ENCODE measurements at places on chromosomes 5 and 9. TPM values are rescaled to one million over a fixed set of nuclear protein-coding genes. Genes with fewer than 3 reads are reported as not detected.

ACSL6 gene
- 2.4 TPM for total RNA-seq

FOXD4 gene
- not detected for total RNA-seq

DNA sequence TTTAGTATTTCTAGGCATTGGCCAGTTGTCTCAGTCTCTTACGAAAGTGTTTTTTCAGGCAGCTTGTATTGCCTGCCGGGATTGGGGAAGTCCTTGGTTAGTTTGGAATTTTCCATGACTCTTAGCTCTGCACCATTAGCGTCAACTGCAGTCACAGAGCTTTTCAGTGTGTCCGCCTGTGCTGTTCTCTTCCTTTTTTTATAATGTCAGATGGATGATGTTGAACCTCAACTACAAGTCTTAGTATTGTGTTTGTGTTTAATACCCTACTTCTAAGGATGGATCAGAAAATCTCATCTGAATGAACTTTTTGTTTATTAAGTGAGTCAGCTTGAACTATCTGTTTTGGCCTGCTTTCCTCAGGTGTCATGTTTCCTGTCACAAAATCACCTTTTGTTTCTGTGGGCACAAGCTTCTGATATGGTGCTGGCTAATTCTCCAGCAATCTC is 33.1 kb downstream of the ATP6V0E1 start:
- no peaks in the 10 kb centered on the region for H3K4me1 ChIP-seq
- DNase-seq = no peak
- no peak overlapping the region for H3K4me3 ChIP-seq
- peaks cover 6% of the 10 kb centered on the region for H3K36me3 ChIP-seq
- no peak overlapping the region for H3K27ac ChIP-seq

- no peak for DNase-seq
- no peaks in the 10 kb centered on the region for H3K4me1 ChIP-seq
- no peaks in the 10 kb centered on the region for H3K36me3 ChIP-seq
- H3K27ac ChIP-seq = no peak within 1 kb of the TSS
- H3K4me3 ChIP-seq = peak within 1 kb of the TSS; percentile 71
These were observed at the start of gene SLC6A3 for GRCh38 chr5:1445313-1445688. Gene SLC6A3 (minus strand): TSS chr5:1445440. CDS start chr5:1443197, 2,243 bp downstream.

DNA sequence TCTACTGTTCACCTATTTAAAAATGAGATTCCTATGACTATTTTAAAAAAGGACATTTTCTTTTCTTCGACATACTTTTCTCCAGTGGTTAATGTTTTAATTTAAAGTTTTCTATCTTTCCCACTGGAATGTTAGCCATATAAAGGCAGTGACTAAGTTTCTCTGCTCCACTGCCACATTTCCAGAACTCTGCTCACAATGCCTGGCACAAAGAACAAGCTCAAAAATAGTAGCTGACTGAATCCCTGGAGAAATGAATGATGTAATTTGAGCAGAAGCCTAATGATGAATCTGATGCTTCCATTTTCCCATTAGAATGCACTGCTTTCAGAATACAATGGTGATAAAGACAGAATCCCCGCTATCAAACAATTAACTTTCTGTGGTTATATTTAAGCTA is 817.8 kb downstream of the MTRR start:
- no peaks in the 10 kb centered on the region for H3K36me3 ChIP-seq
- H3K27ac ChIP-seq = no peak overlapping the region
- DNase-seq = no peak
- H3K27me3 ChIP-seq = no peaks in the 10 kb centered on the region
- H3K4me3 ChIP-seq = no peak overlapping the region
- no peaks in the 10 kb centered on the region for H3K4me1 ChIP-seq

DNA sequence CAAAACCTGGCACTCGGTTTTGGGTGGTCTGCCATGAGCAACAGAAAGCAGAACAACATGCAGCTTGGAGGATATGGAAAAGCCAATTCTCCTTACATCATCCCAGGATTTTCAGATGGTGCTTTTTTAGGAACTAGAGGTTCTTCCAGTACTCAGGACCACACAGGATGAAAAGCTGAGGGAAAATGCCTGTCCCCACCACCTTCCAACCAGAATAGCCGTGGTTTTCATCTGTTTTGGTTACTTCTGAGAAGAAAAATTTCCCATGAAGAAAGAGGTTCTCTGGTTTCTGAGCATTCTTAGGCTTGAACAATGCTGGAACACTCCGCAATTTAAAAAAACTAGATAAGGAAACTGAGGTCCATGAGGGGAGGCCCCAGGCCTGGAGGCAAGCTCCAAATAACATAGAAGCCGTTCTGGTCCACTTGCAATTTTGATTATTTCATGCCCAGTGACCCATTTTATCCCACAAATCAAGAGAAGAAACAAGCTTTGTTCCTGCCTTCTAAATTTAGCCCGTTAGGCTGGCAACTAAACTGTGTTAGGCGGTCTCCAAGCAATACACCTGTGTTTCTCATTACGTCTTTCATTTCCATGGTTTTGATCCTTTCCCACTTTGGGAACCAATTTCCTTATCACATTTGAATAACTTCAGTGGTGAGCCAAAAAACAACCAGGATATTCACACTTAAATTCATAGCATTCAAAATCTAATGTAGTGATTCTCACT is 79.2 kb upstream of the SPIN1 start:
- no peak overlapping the region for H3K4me3 ChIP-seq
- H3K4me1 ChIP-seq = peaks cover 9% of the 10 kb centered on the region
- H3K27ac ChIP-seq = no peak overlapping the region
- DNase-seq = no peak

DNA sequence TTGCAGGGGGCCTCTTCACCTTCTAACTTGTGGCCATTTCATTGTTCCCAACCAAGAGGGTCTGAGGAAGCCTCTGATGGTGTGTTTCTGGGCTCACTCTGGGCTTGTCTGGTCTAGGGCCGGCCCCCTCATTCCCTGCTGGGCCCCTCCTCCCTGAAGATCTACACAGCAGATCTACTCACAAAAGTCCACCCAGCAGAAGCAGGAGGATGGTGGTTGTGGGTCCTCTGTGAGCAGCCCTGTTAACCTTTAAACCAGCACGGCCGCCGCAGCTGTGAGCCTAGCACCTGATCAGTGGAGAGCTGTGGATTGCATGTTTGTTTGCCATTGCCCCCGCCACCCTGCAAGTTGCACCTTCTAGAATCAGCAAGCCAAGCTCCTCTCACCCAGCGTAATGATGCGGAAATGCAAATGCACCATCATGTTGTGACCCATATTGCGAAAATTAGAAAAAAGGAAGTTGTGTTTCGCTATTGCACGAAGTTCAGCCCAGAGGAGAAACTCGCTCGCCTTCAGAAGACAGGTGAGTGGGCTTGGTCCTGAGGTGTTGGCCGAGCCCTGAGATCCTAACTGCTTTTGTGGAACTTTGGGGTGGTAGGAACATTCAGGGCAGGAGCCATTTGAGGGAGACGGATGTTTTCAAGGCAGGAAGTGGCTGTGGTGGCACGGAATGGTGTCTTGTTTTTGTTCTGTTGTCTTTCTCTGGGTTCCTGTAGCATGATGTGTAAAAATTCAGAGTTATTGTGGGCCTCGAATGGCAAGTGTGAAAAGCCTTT is 16.7 kb downstream of the FGD3 start:
- no peak overlapping the region for H3K4me3 ChIP-seq
- no peaks in the 10 kb centered on the region for H3K36me3 ChIP-seq
- no peak for DNase-seq
- H3K27me3 ChIP-seq = no peaks in the 10 kb centered on the region

DNA sequence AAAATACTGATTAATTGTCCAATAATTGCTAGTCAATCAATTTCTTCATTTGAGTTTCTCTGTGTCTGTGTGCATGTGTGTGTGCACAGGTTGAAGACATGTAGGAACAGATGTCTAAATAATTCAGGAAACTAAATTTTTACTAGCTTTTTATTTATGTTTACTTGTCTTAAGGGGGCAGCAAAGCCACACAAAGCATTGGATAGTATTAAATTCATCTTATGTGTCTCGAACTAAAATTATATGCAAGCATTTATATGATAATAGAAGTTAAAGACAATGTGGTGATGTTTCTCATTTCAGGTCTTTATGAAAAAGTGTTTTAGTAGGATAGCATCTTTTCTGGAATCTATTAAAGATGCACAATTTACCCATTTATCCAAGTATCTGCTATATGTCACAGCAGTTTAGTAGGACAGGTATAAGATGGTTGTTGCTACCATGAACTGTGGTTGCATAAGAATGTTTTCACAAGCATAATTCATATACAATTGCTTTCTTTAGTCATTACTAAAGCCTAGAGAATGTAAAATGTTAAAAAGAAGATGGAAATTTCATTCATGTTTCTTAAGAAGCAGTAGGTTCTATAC is 784.6 kb upstream of the NUDT12 start:
- H3K27me3 ChIP-seq = no peaks in the 10 kb centered on the region
- no peak overlapping the region for H3K4me3 ChIP-seq
- no peaks in the 10 kb centered on the region for H3K36me3 ChIP-seq
- H3K4me1 ChIP-seq = no peaks in the 10 kb centered on the region
- no peak for DNase-seq

DNA sequence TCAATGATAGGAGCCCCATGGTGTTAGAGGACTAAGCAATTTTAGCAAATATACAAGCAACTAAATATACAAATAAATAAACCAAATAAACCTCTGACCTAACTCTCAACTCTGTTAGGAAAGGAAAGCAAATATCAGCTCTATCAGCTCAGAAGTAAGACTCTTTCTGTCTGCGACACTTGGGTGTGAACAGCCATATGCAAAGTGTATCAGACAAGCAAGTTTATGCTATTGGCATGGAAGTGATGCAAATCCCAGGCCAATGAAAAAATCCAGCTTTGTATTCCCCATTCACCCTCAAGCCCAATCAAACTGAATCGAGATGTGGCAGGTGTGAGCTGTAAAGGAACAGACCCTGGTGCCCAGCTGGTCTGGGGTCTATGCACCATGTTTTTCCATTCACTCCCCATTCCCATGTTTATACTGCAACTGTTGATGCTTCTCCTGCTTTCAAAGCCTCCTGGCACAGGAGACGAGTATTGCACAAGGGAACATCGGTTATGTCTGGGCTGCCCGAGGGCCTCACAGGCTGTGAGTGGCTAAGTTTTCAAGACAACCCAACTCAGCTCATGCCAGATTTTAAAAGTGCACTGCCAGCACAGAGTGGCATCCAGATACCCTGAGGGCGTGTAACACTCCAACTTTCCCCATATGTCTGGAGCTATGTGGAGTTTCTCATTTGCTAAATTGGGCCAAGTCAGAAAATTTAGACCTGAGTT is 73.1 kb downstream of the FEM1C start:
- H3K4me3 ChIP-seq = no peak overlapping the region
- no peaks in the 10 kb centered on the region for H3K27me3 ChIP-seq
- peaks cover 2% of the 10 kb centered on the region for H3K4me1 ChIP-seq
- no peaks in the 10 kb centered on the region for H3K36me3 ChIP-seq

DNA sequence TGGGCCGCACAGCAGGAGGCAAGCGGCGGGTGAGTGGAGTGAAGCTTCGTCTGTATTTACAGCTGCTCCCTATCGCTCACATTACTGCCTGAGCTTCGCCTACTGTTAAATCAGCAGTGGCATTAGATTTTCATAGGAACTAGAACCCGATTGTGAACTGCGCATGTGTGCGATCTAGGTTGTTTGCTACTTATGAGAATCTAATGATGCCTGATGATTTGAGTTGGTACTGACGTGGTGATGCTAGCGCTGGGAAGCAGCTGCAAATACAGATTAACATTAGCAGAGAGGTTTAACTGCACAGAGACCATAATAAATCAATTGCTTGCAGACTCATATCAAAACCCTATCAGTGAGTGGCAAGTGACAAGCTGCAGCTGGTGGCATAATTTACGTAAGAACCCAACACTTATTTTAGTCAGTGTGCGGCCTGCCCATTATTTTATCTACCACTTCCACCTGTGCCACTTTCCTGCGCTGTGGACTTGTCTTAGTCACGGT is 133.4 kb upstream of the CDH9 start:
- H3K36me3 ChIP-seq = no peaks in the 10 kb centered on the region
- no peak for DNase-seq
- no peak overlapping the region for H3K27ac ChIP-seq
- H3K27me3 ChIP-seq = no peaks in the 10 kb centered on the region
